ENCODE measurements at places on chromosomes 11 and 22.

DNA sequence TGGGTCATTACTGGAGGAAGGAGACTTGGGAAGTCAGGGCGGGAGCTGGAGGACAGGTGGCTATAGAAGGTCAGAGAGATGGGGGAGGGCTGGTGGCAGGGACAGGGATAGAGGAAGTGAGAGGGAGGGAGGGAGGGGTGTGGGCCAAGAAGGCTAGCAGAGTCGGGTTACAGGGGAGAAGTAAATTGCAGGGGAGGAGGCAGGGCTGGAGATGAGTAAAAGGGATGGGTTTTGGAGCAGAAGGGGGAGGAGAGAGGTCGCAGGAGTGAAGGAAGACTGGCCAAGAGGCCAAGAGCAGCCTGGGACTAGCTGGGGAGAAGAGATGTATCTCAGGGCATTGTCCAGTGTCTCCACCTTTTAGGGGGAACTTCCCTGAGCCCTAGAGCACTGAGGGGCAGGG, 33.0 kb downstream of the LRRC10B start:
- DNase-seq, result no peak

GRCh38 chr11:35780951-35781860, 118.6 kb downstream of the TRIM44 start:
- DNase-seq, result no peak

DNA sequence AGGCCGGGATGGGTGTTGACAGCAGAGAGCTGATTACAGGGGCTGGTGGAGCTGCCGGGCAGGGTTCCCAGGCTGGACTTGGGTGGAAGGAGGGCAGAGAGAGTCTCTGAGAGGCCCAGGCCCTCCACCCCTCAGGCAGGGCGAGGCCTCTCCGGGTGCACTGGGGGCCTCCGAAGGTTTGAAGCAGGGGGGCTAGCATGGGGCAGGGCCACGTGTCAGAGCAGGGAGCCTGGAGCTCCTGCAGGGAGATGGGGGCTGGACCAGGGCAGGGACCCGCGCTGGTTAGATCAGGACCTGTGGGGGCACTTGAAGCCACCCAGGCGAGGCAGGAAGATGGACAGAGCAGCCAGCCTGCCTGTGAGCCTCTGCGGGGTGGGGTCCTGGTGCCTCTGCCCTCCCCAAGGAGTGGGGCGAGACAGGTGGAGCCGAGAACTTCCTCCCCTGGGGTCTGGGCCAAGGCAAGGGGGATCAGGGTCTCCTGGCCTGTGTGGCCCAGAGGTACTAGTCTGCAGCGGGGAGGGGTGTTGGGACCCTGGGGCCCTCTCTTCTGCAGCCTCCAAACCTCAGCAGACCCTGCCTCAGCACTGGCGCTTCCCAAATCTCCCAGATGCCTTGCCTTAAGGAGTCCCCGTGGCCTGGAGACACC, 911 bp downstream of the PANX2 start:
- DNase-seq, result no peak

DNA sequence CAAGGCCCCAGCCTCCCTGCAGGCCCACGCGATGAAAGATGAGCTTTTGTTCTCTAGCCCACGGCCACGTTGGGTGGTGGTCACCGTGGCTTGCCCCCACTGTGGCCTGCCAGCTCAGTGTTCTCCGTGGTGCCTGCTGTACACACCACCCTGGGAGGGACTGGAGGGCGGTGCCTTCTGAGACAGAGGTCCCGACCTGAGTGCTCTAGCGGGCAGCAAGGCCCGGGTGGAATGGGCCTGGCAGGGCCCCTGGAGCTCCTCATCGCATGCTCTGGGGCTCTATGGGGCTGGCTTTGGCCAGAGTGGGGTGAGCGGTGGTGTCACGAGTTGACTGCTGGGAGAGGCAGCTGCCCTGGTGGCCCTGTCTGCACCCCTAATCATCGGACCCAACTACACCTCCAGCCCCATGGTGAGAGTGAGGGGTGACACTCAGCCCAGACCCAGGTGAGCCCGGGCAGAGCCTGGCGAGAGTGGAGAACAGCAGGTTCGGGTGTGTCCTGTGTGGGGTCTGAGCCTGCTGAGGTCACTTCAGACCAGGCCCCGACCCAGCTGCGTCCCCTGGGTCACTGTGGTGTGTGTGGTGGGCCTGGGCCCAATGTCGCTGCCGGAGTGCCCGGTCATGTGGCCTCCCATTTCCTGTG, 541.9 kb downstream of the TBC1D22A start:
- DNase-seq, result peak; percentile 19

GRCh38 chr22:19082101-19082500, 40.1 kb downstream of the DGCR2 start:
- DNase-seq, result no peak

DNA sequence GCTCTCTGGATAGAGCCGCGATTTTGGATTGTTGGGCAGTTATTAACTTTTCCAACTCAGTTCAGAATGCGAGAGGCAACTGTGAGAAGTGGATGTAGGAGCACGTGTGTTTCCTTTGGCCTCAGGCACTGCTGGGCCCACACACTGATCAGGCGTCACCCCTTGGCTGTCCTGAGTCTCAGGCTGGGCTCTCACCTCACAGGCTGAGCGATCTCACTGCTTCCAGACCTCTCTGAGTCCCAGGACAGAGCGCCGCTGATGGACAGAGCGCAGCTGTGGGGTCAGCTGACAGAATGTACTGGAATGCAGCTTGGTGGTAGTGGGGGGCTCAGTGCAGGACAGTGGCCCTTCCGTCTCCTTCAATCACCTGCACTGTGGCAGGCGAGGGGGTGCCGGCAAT, 516.2 kb downstream of the TBC1D22A start:
- no peak for DNase-seq

DNA sequence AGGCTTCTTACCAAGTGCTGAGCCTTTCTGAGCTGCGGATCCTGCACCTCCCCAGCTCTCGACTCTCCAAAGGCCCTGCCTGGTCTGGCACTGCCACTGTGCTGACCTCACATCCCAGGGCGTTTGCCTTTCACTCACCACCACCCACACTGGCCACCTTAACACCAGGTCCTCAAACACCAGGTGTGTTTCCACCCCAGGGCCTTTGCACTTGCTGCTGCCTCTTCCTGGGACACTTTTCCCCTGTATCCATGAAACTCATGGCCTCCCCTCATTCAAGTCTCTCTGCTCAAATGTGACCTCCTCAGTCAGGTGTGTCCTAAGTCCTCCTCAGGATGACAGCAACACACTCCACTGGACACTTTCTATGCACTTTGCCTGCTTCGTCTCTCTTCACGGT, 51.4 kb upstream of the ANO1 start:
- DNase-seq, result no peak

- no peak for DNase-seq
Observed at GRCh38 chr11:77067861-77068443, 1.2 kb downstream of the CAPN5 start.

DNA sequence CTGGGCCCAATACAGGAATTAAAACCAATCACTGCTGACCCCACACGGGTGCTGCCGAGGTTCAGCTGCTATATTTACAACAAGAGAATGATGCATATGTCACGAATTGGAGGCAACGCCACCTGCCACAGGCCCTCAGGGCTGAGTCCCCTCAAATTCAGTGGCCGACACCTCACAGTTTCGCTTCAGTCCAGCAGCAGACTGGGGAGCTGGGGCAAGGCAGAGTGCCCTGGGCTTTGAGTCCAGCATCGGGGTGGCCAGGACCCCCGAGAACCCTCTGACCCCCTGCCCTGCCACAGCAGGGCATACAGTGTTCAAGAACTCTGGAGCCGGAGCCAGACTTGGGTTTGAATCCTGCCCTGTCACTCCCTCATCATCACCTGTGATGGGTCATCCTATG, 247.2 kb downstream of the CTTN start:
- DNase-seq, result no peak

- DNase-seq, result no peak
Observed at GRCh38 chr11:70422692-70423522, 24.6 kb downstream of the CTTN start.

DNA sequence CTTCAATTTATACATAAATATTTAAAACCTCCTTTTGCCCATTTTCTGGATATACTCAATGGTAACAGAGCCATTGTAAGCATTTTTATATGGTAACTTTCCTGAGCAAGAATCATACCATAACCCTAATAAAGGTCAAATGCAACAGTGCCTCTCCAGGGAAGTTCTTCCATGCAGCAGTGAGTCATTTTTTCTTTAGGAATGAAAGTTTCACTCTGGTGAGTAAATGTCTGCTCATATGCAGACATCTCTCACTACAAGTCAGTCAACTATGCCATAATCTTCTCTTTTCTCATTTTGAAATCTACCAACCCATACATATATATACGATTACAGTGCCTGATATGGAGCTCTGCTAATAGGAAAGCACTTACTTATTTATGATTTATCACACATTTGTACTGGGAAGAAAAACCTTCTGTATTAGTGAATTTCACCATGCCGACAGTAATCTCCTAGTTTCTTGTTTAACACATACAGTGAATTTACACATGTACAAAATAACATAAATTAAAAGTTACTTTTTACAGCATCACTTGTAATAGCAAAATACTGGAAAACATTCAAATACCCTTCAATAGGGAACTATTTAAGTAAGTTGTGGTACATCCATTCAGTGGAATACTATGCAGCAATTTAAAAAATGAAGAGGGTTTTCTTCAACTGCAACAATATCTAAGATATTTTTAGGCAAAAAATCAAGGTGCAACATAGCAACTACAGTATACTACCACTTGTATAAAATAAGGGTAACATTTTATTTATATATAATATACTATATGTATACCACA, 16.0 kb downstream of the STK33 start:
- DNase-seq, result no peak

DNA sequence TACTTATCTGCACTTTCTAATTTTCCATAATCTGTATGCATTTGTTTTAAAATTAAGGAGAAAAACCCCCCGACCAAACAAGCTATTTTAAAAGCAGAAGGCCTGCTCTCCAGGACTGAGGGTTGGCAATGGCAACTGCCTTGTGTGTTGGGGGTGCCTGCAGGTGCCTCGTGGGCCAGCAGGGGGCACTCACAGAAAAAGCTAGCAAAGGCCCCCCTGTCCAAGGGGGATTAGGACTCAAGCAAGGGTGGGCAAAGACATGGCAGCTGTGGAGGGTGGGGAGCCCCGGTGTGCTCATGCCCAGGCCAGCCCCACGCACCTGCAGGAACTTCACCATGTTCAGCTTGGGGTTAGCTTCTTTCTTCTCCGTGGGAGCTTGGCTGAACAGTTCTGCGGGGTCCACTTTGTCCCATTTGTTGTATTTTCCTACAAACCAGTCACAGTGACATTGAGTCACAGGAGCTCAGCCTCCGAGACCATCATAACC, 10.3 kb downstream of the TOP3B start:
- peak; percentile 60 for DNase-seq

GRCh38 chr11:59810911-59811259, 307 bp upstream of the MRPL16 start:
- no peak for DNase-seq

- DNase-seq, result no peak
Observed at GRCh38 chr11:13080861-13081260, 71.7 kb downstream of the RASSF10 start.

DNA sequence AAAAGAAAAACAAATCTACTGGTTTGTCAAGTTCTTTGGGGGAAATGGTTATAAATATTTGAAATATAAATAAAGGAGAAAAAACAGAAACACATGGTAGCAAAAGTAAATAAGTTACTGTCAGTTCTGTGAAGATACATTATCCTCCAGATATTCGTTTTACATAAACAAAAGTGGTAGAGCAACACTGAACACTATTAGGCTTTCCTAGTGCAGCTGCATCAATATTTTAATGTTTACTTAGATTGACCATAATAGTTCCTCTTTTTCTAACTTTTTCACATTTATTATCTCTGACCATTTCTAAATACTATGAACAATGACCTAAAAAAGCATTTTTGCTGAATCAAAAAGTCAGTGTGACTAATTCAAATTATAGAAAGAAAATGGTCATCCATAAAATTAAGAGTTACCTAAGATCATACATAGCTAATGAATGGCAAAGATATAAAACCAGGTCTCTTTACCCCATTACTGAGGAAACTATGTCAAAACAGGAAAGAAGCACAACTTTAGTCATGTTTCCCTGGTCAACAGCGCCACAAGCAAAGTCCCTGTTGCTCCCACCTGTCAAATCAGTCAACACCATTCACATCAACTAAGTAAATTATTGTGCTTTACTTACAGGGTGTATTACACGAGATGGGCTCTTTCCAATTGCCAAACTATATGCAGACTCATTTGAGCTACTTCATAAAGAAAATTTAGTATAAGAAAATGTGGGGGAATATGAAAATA, 38.5 kb downstream of the SBF2 start:
- DNase-seq, result no peak

DNA sequence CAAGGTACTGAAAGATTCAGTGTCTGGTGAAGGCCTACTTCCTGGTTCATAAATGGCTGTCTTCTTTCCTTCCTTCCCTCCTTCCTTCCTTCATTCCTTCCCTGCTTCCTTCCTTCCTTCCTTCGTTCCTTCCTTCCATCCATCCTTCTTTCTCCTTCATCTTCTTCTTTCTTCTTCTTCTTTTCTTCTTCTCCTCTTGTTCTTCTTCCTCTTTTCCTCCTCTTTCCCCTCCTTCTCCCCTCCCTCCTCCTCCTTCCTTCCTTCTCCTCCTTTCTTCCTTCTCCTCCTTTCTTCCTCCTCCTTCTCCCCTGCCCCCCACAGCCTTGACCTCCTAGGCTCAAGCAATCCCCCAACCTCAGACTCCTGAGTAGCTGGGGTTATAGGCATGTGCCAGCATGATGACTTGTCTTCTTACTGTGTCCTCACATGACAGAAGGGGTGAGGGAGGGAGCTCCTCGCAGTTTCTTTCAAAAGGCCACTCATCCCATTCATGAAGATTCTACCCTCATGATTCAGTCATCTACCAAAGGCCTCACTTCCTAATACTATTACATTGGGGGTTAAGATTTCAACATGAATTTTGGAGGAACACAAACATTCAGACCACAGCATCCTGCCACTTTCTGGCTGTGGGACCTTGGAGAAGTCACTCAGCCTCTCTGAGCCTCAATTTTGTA, 22.6 kb upstream of the CCDC134 start:
- no peak for DNase-seq

DNA sequence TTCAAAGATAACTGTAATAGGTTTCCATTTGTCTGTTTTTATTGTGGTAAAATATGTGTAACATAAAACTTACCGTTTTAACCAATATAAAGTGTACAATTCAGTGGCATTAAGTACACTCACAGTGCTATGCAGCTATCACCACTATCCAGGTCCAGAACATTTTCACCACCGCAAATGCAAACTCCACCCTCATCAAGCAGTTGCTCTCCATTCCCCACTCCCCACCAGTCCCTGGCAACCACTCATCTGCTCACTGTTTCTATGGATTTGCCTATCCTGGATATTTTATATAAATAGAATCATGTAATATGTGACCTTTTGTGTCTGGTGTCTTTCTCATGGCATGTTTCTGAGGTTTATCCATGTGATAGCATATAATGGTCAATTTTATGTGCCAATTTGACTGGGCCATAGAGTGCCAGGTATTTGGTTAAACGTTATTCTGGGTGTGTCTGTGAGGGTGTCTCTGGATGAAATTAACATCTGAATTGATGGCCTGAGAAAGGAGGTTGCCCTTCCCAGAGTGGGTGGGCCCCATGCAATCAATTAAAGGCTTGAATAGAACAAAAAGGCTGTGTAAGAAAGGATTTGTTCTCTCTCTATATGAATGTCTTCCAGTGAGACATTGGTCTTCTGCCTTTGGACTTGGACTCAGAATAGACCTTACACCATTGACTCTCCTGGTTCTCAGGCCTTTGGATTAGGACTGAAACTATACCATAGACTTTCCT, 17.2 kb upstream of the SMCO4 start:
- no peak for DNase-seq

Data from liver (tissue), 10 donors.